ENCODE measurements at places on chromosomes 12 and 14.

DNA sequence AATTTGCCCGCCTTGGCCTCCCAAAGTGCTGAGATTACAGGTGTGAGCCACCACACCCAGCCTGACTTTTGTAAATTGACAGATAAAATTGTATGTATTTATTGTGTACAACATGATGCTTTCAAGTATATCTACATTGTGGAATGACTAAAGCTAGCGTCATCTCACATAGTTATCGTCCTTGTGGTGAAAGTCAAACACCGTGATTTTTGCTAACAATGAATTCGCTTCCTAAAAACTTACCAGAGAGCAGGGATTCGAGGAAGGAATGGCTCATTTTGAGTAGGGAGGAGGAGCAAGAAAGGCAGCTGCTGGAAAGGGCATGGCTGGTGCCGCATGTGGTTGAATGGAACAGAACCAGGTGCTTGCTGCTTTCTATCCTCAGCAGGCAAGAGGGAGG lies 85.4 kb downstream of the LGMN start:
- DNase-seq: peak; percentile 43

DNA sequence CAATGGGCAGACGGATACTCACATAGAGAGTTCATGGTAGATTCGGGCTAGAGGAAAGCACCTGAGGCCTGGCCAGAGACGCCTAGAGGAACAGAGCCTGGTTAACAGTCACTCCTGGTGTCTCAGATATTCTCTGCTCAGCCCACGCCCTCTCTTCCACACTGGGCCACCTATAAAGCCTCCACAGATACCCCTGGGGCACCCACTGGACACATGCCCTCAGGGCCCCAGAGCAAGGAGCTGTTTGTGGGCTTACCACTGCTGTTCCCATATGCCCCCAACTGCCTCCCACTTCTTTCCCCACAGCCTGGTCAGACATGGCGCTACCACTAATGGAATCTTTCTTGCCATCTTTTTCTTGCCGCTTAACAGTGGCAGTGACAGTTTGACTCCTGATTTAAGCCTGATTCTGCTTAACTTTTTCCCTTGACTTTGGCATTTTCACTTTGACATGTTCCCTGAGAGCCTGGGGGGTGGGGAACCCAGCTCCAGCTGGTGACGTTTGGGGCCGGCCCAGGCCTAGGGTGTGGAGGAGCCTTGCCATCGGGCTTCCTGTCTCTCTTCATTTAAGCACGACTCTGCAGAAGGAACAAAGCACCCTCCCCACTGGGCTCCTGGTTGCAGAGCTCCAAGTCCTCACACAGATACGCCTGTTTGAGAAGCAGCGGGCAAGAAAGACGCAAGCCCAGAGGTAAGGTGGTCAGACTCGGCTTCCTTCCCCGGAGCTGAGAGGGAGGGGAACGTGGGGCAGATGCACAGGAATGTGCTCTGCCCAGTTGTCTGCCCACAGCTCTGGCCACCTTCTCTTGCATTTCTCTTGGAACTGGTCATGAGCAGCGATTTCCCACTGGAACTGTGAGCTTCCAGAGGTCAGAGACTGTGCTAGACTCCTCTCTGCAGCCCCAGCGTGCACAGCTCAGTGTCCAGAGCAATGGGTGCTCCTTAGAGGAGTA lies at the start of gene CD4:
Gene CD4, plus strand, starts transcription at position 557 of the 953 bp plus-strand sequence. CDS start 10,611 bp downstream, outside the sequence.
- no peak for DNase-seq

DNA sequence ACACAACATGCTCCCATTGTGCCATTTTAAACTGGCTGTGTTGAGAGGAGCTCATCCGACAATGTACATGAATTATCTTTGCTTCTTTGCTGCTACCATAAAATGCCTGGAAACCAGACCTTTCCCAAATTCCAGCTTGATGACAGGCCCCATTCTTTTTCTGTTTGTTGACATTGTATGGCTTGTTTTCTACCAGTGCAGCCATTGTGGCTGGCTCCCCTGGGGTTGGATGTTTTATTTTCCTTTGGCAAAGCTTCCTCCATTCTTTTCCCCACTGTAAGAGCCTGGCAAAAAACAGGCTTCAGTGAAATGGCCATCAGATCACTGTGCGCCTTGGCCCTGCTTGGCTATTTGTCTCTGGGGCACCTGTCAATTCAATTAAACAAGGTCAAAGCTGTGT lies 532.5 kb downstream of the VRK1 start:
- DNase-seq: no peak

GRCh38 chr12:15706010-15706676 lies 83.0 kb downstream of the EPS8 start:
- no peak for DNase-seq

DNA sequence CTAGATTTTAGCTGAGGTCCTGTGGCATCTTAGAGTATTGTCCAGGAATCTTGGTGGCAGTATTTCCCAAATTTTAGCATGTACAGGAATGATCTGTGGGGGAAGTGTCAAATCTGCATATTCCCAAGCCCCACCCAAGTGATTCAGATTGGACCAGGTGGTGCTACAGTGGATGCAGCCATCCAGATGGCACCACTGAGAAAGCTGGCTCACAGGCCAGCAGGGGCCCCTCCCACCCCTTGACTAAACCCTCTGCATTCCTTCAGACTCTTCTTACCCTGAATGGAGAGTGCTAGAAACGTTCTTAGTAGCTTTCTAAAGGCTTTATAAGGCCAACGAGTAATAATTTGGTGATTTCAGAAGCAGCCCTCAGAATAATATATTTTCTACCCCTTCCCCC lies 255.2 kb downstream of the NRXN3 start:
- no peak for DNase-seq

DNA sequence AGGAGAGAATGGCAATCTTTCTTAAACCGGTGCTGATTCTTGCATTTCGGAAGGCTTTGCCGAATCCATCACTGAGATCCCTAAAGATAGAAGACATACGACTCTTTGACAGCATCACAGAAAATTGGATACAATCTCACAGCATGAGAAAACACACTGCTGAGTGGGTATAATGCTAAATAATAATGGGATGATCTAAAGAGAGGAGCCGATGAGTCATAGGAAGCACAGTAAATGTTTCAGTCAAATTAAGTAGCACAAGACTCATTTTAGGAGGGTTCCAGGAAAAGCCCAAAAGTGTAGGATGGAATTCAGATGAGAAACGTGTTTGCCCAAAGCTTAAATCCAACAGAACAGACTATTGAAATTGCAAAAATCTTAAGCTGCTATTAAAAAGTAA lies 81.7 kb downstream of the CPNE8 start:
- DNase-seq: peak; percentile 5

Data from fibroblast of upper back skin (primary cell).